ENCODE measurements at places on chromosomes 6 and 20.

DNA sequence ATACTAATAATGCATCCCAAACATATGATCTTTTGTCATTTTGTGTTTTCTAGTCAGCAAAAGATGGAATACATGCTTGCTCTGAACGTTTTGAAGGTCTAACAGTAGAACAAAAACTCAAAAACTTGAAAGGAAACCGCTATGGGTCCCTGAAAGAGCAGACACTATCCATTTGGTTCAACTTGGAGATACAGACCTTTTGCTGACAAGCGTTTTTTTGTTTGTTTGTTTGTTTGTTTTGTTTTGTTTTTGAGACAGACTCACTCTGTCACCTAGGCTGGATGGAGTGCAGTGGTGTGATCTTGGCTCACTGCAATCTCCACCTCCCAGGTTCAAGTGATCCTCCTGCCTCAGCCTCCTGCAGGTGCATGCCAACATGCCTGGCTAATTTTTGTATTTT is 644.3 kb upstream of the PTCHD4 start:
- no peaks in the 10 kb centered on the region for H3K4me1 ChIP-seq
- H3K27me3 ChIP-seq = no peaks in the 10 kb centered on the region
- no peak for DNase-seq
- H3K27ac ChIP-seq = no peak overlapping the region
- no peaks in the 10 kb centered on the region for H3K36me3 ChIP-seq

GRCh38 chr6:139175389-139175948 is 40.6 kb downstream of the HECA start:
- H3K27me3 ChIP-seq = no peaks in the 10 kb centered on the region
- H3K36me3 ChIP-seq = peaks cover 55% of the 10 kb centered on the region
- no peak overlapping the region for H3K4me3 ChIP-seq
- H3K27ac ChIP-seq = no peak overlapping the region

GRCh38 chr6:91438570-91438969 is 851.7 kb upstream of the MAP3K7 start:
- H3K36me3 ChIP-seq = peaks cover 20% of the 10 kb centered on the region
- H3K4me3 ChIP-seq = peak overlapping the region; percentile 22
- peak overlapping the region; percentile 90 for H3K27ac ChIP-seq
- no peak for DNase-seq
- H3K27me3 ChIP-seq = no peaks in the 10 kb centered on the region

DNA sequence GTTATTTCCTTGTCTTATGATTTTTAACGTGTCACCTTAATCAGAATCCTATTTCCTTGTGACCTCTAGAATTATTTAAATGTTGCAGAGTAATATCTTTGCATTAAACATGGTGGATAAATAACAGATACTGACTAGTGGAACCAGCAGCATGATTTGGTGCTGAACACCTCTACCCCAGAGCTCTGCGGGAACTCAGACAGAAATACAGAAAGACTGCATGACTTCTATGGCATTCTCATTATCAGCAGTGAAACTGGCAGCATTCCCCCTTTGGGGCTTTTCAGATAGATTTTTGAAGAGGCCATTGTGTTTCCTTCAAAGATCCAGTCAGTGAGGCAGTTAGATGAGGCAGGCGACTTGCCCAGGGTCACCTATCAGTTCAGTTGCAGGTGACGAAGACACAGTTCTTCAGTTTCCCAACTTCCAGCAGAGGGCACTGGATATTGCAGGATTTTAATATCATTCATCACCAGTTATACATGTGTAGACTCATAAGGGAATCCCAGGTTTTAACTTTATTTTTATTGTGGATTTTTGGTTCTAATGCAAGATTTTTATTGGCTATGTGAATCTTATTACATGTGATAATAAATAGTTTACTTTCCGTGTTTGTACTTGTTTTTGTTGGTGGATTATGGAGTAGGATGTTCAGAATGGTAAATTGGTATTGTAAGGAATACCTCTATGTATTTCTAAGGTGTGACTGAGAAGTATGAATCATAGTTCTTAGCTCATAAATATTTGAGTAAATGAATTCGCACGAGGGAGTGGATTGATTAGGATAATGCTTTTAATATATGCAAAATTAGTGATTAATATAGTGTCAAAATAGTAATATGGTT is 81.3 kb downstream of the AFDN start:
- H3K4me1 ChIP-seq = no peaks in the 10 kb centered on the region
- no peak overlapping the region for H3K4me3 ChIP-seq
- peaks cover 39% of the 10 kb centered on the region for H3K36me3 ChIP-seq
- no peak overlapping the region for H3K27ac ChIP-seq
- H3K27me3 ChIP-seq = no peaks in the 10 kb centered on the region

DNA sequence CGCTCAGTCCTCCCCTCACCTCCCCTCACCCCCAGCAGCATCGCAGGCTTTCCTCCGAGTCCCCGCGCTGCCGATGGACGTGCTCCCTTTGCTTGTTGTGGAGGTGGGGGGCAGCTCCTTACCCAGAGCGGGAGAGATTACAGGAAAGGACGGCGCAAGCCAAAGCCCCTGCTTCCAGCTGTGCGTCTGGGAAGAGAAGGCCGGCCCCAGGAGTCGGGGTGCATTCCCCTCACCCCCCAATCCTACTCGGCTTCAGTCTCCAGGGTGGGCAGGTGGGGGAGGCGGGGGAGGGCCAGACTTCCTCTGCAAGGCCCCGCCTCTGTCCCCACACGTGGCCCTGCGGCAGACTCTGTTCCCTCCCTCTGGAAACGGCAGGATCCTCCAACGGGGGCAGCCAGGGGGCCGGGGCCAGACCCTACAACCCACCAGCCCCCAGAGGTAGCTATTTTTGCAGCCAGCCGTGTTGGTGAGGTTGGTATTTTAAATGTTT is 43.6 kb downstream of the NTSR1 start:
- DNase-seq = no peak
- no peak overlapping the region for H3K4me3 ChIP-seq
- no peaks in the 10 kb centered on the region for H3K36me3 ChIP-seq
- H3K27ac ChIP-seq = no peak overlapping the region
- H3K27me3 ChIP-seq = peaks cover 29% of the 10 kb centered on the region
